Inflammatory macrophage (primary cell): ENCODE measurements at places on chromosomes 4 and X.
A peak's percentile ranks its signal among the peaks of the same experiment; 100 is the strongest.

- DNase-seq: no peak
Observed at GRCh38 chrX:153454901-153455550, 9.2 kb upstream of the TREX2 start.

- no peak for DNase-seq
Observed at GRCh38 chr4:109571494-109571893, 11.4 kb downstream of the MCUB start.

- DNase-seq: no peak
Observed at GRCh38 chrX:114717921-114718320, 134.0 kb downstream of the HTR2C start.

DNA sequence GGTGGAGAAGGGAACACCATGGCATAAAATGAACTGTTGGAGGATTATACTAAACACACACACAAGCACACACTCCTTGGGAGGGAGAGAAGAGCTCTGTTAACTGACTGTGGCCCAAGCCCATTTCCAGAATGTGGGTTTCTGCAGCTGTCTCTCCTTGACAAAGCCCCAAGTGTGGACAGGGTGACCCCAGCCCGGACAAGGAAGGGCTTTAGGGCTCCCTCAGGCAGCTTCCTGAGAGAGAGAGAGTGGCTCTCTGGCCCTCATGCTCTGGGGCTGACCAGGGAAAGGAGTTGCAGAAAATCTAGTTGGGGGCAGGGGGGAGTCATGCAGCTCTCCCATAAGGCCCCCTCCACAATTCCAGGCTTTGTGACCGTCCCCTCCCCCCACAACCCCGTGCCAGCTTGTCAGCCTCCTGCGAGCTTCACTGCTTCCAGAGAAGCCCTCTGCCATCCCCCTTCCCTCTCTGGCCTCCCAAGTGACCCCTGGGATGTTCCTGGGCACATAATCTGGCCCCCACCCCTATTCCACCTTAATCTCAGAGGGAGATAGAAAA is 590 bp downstream of the ARHGEF9 start:
- DNase-seq: no peak

GRCh38 chr4:27278615-27279375 is 418.2 kb downstream of the STIM2 start:
- no peak for DNase-seq

DNA sequence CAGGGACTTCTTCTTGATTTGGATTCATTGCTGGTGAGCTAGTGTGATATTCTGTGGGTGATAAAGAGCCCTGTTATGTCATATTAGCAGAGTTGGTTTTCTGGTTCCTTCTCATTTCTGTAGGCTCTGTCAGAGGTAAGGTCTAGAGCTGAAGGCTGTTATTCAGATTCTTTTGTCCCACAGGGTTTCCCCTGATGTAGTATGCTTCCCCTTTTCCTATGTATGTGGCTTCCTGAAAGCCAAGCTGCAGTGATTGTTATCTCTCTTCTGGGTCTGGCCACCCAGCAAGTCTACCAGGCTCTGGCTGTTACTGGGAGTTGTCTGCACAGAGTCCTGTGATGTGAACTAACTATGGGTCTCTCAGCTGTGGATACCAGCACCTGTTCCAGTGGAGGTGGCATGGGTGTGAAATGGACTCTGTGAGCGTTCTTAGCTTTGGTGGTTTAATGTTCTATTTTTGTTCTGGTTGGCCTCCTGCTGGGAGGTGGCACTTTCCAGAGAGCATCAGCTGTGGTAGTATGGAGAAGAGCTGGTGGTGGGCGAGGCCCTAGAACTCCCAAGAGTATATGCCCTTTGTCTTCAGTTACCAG is 373.7 kb downstream of the AR start:
- DNase-seq: peak; percentile 43

DNA sequence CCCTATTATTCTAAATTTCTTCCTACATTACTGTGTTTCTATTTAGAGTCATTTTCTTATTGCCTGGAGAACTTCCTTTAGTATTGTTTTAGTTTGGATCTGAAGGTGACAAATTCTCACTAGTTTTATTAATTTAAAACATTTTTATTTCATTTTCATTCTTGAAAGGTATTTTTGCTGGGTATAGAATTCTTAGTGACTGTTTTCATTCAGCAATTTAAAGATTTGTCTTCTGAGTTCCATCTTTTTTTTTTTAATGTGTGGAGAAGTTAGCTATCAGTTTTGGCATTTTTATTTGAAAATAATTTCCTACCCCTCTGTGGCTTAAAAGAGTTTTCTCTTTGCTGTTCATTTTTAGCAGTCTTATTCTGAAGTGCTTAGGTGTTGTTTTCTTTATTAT is 169.2 kb downstream of the FRAS1 start:
- no peak for DNase-seq
